ENCODE measurements at places on chromosomes 16 and 17.

GRCh38 chr16:79970551-79971236 lies 370.2 kb upstream of the MAF start:
- DNase-seq = no peak

DNA sequence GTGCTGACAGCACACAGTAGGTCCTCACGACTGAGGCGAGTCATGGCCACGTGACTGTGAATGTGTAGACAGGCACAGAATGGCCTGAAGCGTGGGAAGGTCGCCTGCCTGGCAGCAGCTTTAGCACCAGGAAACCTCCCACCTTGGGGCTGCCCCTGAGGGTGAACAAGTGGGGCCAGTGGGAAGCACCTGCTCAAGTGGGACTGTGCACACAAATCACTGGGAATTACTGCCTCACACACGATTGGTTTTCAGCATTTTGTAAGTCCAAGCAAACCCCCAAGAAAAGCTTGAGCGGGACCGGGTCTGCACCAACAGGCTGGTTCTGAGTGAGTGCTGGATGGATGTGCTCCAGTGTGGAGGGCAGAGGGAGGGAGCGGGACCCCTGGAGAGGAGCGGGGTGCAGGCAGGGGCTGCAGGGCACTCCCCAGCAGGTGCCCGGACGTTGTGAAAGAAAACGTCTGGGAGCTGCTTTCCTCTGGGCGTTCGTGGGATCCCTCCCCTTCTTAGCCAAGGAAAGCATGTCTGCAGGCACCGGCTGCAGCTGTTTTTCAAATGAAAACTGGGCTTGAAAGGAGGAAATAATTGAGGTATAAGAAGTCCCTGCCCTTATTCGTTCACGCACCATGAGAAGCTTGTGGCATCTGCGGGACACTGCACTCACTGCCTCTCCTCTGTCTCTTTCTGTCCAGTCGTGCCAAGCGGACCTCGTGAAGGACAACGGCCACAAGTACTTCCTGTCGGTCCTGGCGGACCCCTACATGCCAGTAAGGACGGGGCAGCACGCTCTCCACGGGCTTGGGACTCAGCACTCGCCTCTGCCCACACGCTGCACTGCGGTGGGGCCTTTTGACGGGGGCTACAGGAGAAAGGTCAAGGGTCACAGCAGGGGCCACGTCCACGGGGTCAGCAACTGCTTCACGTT lies 111.7 kb upstream of the CHMP6 start:
- DNase-seq = no peak

DNA sequence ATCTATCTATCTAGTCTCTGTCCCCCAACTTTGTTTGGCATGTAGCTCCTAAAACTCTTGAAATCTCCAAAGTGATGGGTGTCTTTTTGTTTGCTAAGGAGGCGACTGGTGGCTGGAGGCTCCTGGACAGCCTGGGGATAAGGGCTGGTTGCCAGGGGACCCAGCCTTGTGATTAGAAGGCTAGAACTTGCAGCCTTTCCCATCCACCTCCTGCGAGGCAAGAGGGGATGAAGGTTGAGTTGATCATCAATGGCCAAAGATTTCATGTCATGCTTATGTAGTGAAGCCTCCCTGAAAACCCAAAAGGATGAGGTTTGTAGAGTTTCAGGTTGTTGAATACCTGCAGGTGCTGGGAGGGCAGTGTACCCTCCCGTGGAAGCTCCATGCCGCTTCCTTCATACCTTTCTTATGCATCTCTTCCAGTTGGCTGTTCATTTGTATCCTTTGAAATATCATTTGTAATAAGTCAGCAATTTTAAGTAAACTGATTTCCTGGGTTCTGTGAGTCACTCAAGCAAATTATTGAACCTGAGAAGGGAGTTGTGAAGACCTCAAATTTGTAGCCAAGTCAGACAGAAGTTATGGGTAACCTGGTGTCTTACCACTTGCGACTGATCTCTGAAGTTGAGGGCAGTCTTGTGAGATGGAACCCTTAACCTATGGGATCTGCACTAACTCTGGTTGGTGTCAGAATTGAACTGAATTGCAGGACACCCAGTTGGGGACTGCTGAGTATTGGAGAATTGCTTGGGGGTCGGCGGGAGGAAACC lies 202.4 kb downstream of the SEC14L1 start:
- DNase-seq = no peak

DNA sequence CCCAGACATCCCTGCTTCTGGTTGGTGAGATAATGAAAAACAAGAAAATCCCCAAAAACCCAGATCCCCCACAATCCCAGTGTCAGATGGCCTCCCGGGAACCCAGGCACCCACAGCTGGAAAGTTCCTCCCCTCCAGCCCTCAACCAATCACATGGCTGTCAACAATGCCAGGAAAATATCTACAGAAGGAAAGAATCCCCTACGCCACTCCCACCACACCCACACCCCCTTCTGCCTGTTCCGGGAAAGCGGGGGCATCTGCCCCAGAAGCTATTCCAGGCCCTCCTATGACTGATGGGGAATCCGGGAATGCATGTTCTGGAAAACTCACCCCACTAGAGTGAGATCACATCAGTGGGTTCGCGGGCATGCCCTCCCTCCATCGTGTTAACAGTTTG lies 1.8 kb downstream of the TMEM95 start:
- DNase-seq = no peak

DNA sequence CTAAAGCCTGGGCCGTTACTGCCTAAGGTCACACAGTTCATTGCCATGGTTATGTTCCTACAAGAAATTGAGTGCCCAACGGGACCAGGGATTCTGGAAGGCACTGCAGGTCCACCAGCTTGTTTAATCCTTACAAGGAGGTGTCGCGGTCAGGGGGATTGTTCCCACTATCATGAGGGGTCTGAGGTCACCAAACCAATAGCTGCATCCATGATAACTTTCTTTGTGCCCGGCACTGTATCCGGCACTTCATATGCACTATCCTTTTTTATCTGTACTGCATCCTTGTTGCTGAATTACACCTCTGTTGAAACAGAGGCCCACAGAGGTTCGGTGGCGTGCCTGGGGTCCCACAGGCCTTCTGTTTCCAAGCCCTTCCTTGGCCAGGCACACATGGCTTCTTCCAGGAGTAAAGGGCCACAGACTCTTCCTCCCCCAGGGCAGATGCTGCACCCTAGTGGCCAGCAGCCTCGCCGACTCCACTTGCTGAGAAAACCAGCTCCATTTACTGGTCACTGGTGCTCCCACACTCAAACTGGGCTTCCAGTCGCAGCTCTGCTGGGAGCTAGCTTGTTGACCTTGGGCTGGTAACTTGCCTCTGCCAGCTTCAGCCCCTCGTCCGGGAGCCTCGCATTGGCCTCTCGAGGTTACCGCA lies 82.0 kb upstream of the PLCG2 start:
- DNase-seq = peak; percentile 72

DNA sequence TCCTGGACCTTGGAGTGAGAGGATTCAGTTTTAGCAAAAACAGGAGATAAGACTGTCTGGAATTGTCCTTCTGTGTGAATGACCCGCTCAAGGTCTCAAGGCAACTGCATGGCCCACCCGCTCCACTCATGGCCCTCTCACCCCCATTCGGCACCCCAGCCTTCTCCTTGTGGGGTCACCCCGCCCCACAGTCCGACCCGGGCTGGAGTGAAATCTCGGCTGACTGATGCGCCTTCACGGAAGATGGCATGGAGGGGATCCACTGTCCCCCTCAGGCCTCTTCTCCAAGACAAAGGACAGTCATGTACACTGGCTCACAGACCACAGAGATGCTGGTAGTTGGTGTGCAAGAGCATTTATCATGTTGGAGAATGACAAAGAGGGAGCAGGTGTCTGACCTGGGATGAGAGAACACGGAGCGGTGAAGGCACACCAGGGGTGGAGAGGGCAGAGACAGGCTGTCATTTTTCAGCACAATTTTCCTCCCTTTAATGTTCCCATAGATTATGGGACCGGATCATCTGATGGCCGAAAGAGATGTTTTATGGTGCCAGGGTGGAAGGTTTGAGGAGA lies 391.9 kb upstream of the TNRC6C start:
- no peak for DNase-seq

DNA sequence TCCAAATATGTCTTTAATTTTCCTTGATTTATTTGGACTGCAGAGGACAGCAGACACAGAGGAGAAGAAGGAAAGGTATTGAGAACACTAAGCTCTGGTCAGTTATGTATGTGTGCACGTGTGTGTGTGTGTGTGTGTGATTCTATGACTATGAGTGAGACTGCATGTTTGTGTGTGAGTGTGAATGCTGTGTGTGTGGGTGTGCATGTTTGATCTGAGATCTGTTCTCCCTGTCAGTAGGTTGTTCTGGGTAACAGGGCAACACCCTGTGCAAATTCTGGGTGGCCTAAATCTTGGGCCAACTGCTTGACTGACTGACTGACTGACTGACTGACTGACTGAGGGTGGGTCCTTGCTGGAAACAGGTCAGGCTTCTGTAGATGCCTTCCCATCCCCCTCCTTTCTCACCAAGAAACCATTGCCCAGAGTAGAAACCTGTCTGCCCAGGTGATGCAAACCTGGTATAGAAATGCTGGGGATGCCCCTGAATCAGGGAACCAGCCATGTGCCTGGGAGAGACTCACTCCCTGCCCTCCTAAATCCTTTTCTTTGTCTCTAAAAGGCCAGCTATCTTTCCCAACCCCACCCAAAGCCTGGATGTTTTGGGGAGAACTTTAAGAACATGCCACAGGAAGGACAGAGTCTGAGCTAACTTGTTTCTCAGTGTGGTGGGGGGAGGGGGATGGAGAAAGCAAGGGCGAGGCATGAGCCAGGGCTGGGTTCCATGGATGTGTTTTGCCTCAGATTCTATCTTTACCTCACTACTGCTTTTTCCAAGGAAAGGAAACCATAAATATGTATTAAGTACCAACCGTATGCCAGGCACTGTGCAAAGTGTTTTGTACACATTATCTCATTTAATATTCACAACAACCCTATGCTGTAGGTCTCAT lies 4.5 kb upstream of the NR1D1 start:
- no peak for DNase-seq

DNA sequence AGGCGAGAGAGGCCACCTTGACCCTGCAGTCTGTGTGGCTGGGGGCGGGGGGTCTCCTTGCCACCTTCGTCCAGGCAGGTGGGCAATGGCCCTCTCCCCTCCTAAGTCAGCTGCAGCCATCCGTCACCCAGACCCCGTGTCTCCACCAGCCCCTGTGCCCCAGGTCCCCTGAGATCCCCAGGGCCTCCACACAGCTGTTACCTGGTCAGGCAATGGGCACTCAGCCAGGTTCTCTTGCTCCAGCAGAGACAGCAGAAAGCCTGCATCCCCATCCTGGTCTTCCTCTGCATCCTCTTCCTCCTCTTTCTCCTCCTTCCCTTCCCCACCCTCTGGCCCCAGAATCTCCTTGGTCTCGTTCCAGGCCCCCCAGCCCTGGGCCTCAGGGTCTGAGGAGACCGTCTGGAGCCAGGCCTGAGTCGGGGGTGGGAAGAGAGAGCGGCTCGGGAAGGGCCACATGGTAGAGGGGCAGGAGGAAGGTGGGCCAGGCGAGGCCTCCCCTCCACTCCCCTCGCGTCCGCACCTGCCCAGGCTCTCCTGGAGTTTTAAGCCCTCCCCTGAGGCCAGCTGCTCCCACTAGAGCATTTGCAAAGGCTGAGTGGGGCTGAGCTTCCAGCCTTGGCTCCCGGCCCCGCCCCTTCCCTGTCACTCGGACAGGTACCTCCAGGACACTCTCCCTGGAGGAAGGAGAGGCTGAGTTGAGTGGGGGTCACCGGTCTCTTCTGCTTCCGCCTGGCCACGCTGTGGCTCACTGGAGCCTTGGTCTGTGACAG lies at the start of gene PABPN1L:
PABPN1L (minus strand) TSS at position 510 of the 770 bp plus-strand sequence; CDS start at position 456, 54 bp downstream.
- DNase-seq = peak; percentile 85

DNA sequence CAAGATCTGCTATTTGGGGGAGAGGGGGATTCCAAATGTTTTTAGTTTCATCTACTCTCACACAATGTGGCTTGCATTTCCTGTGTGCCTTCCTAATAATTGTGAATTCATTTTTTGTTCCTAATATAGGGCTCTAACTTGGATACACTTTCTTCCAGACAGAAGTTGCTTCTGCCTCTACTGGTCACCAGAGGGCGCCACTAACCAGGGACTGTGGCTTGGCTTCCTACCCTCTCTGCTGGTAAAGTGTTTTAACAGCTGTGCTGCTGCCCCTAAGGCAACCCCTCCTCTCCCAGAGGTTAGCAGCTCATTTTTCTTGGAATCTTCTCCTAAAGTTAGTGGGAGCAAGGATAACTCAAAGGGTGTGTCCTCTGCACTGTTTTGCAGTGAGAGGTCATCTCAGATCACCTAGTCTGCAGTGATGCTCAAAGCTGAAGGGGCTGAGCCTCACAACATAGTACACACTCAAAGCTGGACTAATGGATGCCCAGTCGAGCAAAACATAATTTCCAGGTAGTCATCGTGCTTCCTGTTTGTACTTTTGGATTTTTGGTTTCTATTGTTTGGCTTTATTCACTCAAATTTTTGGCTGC lies 5.0 kb upstream of the PRSS54 start:
- DNase-seq = peak; percentile 79

DNA sequence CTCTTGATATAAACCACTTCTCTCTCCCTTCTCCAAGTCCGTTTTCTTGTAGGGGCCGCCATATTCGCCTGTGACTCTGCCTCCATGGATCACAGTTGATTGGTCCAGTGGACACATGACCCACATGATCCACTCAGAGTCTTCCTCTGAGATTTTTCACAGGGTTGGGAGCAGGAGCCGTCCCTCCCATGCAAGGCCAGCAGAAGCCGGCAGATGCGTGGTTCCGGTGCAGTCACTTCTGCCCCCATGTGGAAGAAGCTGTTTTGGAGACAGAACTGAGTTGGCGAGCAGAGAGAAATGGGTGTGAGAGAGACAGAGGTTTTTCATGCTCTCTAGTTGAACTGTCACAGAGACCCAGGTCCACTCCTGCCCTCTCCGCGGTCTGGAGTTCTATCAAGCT lies 83.3 kb downstream of the C16orf95 start:
- DNase-seq = no peak

- no peak for DNase-seq
Observed at GRCh38 chr17:10053782-10054540, 144.4 kb downstream of the GAS7 start.

GRCh38 chr17:37541880-37542660 lies 52.4 kb downstream of the DUSP14 start:
- DNase-seq = no peak

DNA sequence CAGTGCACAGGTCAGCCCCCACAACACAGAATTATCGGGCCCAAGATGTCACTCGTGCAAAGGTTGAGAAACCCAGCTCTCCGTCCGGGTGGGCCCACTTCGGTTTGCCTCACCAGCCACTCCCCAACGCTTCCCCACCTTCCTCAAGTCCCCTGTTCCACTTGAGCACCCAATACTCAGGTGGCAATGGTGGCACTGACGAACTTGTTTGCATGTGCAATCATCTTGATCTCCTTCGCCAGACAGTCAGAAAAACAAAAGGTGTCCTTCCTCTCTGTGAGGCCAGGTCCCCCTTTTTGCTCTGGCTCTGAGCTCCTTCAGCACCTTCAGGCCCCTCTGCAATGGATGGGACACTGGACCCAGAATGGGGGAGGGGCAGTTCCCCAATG lies 3.7 kb downstream of the GGA2 start:
- no peak for DNase-seq

Measured in NCI-H524 (cell line).